ENCODE measurements at places on chromosomes 7 and 10.

DNA sequence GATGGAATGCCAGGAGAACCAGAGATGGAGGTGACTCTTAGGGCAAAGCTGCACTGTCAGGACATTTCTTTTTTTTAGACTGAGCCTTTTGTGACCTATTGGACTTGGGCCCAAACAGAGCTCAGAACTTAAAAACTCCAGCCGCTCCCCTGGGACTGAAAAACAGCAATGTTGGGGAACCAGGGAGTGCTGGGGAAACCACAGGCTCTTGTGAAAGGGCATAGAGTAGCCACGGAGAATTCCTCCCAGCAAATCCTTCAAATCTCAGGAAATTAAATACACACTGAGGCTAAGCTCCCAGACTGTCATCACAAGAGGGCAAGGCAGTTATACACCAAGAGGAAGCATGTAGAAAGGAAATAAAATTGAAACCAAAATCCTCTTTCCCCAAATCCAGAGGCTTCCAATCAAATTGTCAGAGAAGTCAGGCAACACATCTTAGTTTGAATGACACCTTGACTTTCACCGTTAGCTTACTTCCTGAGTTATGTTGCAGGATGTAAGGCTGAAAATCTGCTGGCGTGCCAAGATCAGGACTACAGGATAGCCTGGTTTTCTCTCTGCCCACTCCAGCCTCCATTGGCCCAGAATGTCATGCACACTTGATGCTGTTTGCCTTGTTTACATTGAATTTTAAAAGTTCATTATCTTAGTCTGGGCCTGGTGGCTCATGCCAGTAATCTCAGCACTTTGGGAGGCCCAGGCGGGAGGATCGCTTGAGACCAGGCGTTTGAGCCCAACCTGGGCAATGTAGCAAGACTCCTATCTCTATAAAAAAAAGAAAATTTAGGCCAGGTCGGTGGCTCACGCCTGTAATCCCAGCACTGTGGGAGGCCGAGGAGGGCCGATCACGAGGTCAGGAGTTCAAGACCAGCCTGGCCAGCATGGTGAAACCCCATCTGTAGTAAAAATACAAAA lies 2.6 kb upstream of the RFC2 start:
- DNase-seq = no peak

DNA sequence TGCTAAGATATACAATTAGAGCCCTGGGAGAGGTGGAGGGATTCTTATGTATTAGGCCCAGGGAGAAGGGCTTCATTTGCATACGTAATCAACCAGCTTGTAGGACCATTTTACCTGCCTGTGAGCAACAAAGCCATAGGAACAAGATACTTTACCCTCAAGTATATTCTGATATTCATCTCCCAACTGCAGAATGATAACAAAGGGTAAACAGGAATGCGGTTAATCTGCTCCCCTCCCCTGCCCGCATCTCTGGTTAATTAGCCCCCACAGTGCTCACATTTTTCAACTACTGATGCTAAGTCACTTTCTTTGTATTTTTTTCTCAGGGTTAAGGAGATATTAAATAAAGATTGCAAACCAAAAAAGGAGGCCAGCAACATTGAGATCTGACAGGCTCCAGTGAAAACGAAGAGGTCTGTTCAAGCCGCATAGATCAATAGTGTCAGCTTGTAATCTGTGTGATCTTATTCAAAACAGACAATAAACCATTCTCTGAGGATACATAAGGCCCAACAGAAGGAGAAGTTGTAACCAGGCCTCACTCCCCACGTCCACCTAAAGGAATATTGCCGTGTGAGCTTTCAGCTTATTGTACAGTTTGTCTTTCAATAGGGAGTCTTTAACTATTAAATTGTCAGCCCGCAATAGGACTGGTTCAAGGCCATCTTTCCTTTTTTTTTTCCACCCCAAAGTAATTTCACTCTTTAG lies 203.4 kb downstream of the RAPGEF5 start:
- no peak for DNase-seq

GRCh38 chr10:102347236-102347828 lies 48.2 kb upstream of the NFKB2 start:
- no peak for DNase-seq

DNA sequence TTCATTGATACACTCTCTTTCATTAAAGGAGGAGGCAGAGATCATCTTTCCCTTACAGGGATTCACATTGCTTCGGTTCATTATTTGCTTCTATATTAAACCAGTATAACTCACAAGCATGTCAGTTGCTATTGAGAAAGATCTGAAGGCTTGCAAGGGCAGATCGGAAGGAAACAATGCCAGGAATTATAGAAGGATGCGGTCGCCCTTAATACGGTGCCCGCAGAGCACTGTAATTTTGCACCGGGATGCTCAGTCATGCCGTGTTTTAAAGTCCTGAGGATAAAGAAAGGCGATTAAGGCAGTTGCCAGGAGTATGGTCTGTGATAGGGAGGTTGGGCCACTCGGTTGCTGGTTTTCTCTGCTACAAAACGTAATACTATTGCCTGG lies 350.0 kb upstream of the GALNT17 start:
- no peak for DNase-seq

DNA sequence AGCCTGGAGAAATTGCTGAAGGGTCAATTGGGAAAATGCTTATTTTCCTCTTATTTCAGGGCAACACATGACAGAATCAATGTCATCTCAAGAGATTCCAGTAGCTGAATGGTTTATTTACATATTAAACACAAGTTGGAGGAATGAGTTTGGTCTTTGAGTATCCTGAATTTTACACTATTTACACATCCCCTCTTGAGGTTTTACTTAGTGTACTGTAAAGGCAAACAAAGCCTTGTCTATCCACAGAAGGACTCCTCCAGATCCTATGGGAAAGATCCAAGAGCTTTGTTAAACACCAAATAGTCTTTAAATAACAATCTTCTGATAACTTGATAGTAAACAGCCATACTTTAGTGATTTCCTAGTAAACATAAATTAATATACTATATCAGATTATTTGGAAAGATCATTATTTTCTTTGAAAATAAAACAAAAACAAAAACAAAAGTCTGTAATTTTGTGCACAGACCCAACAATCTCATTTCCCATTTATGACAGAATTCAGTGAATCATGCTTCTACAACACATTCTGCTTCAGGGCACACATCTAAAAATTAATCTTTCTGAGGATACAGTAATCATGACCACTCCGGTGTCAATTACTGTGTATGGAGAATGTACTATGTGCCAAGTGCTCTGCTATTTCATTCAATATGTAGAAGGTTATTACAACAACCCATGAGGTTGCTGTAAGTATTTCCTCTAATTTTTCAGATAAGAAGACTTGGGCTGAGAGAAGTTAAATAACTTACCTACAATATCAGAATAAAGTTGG lies 575.0 kb upstream of the LRRTM3 start:
- no peak for DNase-seq

GRCh38 chr7:143245123-143245522 lies 18.1 kb upstream of the GSTK1 start:
- no peak for DNase-seq

DNA sequence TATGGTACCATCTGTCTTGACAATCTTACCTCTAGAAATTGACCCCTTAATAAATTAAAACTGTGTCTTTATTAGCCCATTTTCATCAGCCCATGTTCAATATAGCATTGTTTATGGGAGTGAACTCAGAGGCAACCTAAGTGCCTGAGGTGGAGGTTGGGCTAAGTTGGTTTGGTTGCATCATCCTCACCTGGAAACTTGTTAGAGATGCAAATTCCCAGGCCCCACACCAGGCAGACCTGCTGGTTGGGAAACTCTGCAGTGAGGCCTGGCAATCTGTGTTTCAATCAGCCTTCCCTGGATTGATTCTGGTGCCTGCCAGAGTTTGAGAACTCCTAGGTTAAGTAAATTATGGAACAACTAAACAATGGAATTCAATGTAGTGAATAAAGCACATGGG lies 9.4 kb upstream of the FAM170B start:
- DNase-seq = no peak

DNA sequence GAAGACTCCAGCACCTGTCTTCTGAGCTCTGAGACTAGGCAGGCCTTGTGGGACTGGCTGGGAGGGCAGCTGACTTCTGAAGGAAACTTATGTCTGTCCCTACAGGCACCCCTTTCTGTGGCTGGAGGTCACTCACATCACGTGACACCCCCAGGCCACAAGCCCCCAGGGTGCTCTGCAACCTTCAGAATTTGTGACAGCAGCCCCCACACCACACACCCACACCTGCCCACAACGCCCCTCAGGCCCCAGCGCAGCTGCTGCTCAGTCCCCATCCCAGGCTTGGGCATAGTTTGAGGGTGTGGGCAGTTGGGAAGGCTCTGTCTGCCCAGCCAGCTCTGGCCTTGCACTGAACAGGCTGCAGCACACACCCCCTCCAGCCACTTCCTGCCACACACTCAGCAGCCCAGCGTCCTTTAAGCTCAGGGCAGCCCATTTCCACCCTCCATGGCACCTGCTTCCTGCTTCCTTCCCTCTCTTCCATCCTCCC lies 80.0 kb upstream of the UNC5B start:
- no peak for DNase-seq

- DNase-seq = no peak
Observed at GRCh38 chr10:132714986-132715775, 70.8 kb downstream of the NKX6-2 start.

GRCh38 chr7:74143383-74143782 lies 30.8 kb upstream of the EIF4H start:
- no peak for DNase-seq

All from activated T-helper 1 cell treated with Interleukin-2 at 50 U/mL for 16 hours (primary cell).